Natural killer cell treated with Interleukin-12 subunit alpha and Interleukin-12 subunit beta and Interleukin-15 and Interleukin-18, amount 100 ng/mL, for 72 hours (primary cell): ENCODE measurements at places on chromosomes 12 and 14.

GRCh38 chr12:9132008-9132535 lies 16.4 kb upstream of the A2M start:
- no peak for DNase-seq

DNA sequence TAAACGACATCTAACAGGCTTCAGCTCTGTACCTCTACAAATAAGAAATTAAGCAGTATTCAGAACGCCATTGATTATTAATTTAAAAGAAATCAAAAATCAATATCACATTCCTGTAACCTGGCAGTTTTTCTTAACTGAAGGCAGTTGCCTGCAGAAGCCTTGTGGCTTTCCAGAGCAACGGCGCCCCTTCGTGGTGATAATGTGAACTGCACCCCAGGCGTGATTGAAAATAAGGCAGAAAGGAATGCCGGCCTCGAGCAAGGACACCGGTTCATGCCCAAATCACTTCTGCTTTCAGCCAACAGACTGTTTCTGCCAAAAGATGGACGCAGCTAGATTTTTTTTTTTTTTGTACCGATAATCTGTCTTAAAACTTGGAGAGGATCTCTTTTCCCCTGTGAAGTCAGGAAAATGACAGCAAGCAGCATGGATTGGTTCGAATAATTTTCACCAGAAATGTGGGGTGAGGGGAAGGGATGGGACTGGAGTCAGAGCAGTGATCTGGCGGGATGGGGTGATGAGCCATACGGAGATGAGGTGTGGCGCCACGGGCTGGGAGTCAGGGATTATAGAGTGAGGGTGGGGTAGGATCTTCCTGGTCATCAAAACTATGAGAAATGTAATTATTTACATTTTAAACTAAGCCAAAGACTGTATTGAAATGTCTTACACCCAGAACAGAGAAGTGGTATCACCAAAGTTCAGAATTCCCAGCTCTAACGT lies 473.0 kb downstream of the DPF3 start:
- DNase-seq, result peak; percentile 82

- no peak for DNase-seq
Observed at GRCh38 chr14:24630872-24631477, 3.0 kb downstream of the GZMB start.

DNA sequence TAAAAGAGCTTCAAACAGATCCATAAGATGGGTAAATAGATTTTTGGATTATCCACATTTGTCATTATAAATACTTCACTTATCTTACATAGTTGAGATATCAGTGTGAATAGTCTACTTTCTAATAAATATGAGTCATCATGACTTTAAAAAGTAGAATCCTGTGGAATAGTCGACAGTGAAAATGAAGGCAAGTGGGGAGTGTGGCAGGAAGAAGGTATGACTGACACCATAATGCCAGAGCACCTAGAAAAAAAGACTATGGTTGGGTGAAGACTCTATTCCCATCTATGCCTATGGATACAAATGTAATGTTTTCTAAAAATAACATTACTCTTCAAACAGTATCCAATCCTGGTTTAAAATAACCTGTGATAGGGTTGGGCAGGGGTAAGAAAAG lies 117.5 kb downstream of the MDGA2 start:
- no peak for DNase-seq

DNA sequence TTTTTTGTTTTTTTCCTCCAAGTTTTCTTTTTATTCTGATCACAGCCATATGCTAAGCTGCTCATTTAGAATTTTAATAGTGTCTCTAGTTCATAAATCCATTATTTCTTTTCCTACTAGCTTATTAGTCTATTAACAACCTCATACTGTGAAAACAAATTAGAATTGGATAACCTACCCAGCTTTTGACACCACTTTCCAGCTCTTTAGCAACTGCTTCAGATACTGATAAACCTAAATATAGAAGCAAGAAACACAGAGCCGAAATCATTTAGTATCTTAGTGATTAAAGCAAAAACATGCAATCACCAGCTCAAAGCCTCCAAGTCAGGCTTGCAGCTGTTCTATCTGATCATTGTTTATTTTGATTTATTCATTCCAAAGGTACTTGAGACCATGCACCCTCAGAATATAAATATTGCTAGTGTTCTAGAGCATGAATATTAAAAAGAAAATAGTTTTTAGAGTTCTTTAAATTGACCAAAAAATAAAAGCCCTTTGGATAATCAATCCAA lies 121.5 kb downstream of the STXBP6 start:
- no peak for DNase-seq

GRCh38 chr14:103118663-103119404 lies 4.4 kb upstream of the TNFAIP2 start:
- no peak for DNase-seq

DNA sequence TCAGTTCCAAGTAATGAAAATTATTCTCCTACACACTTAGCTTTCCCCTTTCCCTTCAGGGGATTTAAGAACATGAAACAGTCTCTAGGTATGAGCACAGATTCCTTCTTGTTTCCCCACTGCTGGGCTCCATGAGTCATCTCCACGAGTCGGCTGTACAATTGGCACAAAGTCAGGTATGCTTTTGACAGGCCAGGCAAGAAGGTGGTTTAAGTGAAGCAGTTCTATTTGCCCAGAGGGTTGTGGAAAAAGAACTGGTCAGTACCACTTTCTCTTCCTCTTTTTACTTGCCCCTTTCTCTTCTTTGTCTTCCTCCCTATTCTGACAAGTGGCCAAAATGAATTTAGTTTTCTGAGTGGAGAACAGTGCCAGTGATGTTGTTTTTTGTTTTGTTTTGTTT lies 16.3 kb downstream of the DYNC1H1 start:
- DNase-seq, result no peak

- DNase-seq, result no peak
Observed at GRCh38 chr12:64560396-64561301, 49.6 kb upstream of the RASSF3 start.

DNA sequence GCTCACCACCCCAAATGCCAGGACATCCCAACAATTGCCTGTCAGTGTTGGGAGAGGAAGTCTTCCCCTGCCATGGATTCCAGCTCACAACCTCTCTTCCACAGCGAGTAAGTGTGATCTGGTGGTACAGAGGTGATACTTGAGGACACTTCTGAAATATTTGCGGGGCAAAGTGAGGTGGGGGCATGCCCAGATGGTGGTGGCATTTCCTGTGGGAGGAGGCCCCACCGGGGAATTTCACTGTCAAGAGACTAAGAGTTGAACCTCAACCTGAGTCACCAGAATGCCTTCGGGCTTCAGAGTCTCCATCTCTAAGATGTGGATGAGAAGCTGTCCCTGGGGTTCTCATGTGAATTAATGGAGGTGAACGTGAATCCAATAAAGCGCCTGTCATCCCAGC lies 122.3 kb upstream of the RFLNA start:
- no peak for DNase-seq

GRCh38 chr14:81453166-81453766 lies 53.1 kb upstream of the STON2 start:
- peak; percentile 75 for DNase-seq

DNA sequence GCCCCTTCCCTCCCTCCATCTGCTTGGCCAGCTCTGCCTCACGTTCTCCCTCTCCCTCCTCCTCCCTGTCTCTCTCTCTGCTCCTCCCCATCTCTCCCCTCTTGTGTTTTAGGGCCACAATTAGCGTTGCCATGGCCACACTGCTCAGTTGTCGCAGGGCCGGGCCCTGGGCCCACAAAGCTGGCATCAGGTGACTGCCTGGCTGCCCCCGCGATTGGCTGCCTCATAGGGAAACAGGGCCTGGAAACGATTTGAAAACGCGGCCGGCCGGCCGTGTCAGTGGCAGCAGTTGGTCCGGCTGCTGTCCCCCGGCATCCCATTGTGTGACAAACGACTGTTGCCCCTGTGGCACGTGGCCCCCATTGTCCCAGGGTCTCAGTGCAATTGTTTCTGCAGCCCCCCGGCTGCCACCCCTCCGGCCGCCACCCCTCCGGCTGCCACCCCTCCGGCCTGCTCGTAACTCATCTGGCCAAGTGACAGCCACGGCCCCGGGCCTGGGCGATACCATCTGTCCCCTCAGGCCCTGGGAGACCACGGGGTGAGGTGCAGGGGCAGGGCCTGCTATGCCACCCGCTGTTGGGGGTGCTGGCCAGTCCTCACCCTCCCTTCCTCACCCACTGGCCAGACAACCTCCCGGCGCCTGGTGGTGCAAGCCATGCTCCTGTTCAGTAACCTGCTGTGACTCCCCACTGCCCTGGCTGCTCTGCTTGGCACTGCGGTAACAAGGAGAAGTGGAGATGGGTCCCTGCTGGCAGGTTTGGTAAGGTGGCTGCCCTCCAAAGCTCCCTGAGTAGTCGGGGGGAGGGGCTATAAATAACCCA lies 17.4 kb downstream of the FOXN4 start:
- peak; percentile 42 for DNase-seq

DNA sequence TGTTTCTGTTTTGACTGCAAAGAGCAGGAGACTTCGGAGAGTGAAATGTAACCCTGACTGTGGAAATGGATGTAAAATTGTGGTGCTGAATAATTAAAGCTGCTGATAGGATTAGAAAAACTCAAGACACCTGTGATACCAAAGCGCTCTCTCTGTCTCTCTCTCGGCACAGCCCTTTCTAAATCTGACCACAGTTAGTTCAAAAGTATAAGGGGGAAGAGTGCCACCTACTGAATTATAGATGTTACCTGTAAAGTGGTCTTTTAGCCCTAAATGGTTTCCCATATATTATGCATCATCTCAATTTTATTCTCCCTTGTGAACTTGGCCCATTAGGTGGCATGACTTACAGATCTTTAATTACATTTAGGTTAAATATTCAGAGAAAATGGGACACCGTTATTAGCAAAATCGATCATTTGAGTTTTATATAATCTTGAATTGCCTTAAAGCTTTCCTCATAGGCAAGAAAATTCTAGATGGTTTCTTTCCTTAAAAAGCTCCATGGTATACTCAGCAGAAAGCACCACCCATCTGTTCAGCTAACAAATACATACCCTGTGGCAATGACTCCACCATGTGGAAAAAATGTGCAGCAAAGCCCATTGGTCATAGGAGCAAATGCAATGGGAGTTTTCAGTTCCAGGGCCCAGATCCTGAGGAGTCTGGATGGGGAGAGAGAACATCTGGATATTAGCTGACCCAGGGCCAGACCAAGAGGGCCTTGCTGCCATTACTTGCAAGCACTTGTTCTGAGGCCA lies 18.1 kb downstream of the RFC5 start:
- no peak for DNase-seq

DNA sequence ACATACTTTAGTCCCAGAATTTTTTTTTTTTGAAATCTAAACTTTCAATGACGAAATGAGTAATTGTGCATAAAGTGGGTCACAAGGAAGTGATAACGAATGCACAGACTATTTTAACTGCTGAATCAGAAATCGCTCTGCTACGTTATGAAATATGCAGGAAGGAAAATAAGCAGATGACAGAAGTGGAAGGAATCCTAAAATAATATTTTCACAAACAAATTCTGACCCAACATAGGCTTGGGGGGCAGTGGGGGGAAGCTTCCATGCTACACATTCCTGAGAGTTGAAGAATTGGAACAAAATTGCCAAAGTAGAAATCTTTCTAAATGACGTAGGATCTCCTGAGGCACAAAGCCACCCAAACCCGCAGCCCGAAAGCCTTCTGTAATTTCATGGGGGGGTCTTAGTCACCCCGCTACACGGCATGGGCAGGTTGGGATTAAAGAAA lies 89.6 kb downstream of the ARF6 start:
- DNase-seq, result no peak

GRCh38 chr12:82896979-82897378 lies 210.3 kb downstream of the TMTC2 start:
- DNase-seq, result no peak
